ENCODE measurements at places on chromosomes 2 and 18.

DNA sequence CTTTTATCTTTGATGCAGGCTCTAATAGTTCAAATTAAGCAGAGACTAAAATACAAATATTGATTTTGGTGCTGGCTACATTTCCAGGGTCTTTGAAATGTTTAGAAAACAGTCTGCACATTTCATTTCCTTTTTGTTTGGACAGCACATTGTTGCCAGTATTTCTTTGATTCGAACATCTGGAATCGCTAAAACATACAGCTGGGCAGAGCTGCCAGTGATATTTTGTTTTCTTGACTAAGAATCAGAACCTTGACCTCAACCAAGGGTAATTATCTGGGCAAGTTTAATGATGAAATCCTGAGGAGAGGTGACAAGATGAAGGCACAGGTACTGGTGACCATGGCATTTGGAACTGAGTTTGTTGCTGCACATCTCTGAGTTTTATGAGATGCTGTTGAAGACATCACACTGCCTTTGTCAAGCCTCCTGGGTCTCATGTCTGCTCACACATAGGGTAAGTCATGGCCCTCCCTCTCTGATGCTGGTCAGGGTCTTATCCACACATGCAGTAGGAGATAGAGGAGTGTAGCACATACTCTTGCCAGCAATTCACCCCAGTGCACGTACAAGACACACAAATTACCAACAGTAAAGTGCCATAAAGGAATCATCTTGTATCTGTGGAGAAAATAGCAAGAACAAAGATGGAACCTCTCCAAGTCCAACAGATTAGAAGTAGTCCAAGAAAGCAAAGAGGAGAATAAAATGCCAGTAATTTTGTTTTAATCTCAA, 391.9 kb downstream of the RND3 start:
- DNase-seq = no peak

- no peak for DNase-seq
Measured at GRCh38 chr2:28493636-28494035, 2.2 kb upstream of the PLB1 start.

DNA sequence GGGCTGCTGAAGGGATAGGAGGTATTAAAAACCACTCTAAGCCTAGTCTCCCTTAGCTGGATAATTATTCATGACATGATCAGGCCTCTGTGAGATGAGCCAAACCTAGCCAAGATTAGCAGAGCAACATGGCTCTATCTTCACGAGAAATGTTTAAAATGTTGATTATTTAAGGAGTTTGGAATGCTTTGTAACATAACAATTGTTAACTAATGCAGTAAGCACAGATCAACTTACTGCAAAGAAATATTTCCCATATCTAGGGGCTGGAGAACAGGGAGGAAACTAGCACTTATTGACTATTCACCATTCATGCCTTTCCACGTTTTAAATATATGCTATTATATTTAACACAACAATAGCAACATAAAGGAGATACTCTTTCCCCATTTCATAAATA, 833.7 kb upstream of the CHAC2 start:
- no peak for DNase-seq

GRCh38 chr18:7789856-7790552, 222.9 kb downstream of the PTPRM start:
- no peak for DNase-seq

GRCh38 chr2:71466301-71467179, 13.2 kb downstream of the DYSF start:
- no peak for DNase-seq

GRCh38 chr2:207766697-207767460, 2.8 kb downstream of the FZD5 start:
- no peak for DNase-seq

- DNase-seq = no peak
Measured at GRCh38 chr2:183222751-183223150, 98.5 kb downstream of the NUP35 start.

DNA sequence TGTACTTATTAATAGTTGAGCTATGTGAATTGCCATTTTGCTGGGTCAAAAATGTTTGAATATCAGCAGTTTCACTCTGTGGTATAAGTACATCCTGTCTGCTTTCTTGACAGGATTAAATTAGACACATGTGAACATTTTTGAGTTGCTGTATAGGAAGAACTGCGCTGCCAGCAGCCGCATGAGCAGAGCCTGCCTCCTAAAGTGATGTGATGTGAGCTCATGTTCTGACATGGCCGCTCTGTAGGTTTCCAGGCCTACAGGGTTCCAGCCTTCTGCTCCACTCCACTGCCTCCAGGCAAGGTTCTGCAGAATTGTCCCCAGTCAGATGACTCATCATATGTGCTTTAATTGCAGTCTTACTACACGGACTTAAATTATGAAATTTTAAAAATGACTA, 119.7 kb upstream of the NFATC1 start:
- no peak for DNase-seq

GRCh38 chr2:239399433-239399920, 1.3 kb downstream of the HDAC4 start:
- peak; percentile 47 for DNase-seq

DNA sequence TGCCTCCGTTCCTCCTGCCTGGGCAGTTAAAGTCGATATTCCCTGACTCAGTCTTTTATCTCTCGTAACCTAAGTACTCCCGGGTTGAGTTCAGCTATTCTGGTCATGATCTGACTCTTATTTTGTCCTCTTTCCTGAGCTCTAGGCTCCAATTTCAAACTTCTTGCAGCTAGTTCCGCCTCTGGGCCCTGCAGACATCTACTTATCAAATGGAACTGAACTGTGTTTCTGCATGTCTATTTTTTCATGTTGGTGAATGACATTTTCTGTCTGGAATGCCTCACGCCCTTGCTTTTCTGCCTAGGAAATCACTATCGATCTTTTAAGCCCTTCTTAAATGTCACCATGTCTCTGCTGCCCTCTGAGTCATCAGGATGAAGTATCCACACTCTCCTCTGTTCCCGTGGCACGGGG, 101.5 kb downstream of the VAPA start:
- DNase-seq = no peak

GRCh38 chr2:69514406-69514805, 77.2 kb upstream of the NFU1 start:
- DNase-seq = no peak

DNA sequence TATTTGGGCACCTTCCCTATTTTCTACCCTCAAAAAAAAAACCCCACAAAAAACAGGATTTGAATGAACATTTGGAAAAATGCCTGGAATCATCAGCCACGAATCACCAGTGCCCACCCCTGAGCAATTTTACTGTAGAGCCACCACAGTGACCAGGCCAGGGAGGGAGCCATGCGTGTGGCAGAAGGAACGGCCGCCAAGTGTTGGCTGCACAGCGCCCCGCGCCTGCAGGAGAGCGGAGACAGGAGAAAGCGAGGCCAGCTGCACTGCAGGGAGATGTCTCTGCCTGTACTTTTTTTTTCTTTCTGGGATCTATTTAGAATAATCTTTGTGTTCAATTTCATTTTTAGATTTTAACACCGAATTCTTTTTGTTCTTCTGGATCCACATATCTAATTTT, 269.3 kb upstream of the RAB12 start:
- no peak for DNase-seq

GRCh38 chr18:76992226-76993084, 140.1 kb downstream of the MBP start:
- DNase-seq = no peak

DNA sequence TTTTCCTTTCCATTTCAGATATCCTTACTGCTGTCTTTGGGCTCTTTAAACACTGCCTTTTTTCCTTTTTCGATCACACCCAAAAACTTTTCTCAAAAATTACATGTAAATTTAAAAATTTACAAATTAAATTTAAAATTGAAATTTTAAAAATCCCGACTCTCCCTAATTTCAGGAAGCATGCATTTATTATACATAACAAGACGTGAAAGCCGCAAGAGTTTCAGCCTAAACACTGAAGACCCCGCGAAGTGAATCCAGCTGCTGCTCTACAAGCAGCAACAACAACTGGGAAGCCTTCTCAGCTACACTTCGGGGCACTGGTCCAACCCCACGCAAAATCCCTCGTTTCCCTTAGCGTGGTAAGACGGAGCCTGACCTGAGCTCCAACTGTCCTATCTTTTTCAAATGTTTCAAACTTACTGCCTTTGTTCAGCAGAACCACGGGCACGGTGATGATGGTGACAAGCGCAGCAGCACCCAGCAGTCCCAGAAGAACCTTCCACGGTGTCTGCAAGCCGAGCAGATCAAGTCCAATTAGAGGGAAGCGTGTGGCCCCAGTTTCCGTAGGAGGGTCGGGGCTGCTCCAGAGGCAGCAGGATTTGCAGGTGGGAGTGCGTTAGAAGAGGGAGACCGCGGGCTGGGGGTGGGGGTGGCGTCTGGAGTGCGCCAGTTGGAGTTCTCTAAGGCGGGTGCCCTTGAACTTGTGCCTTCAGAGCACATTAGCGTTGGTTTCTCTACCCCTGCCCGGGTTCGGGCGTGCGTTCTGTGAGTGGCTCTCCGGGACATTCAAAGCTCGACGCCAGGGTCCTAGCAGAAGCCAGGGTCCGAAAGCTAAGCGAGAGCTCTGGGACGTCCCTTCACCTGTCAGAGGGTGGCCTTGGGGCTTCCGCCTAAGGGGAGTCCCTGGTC, 783 bp downstream of the DPP4 start:
- peak; percentile 22 for DNase-seq

- no peak for DNase-seq
Measured at GRCh38 chr2:11417946-11418585, 47.9 kb downstream of the E2F6 start.

DNA sequence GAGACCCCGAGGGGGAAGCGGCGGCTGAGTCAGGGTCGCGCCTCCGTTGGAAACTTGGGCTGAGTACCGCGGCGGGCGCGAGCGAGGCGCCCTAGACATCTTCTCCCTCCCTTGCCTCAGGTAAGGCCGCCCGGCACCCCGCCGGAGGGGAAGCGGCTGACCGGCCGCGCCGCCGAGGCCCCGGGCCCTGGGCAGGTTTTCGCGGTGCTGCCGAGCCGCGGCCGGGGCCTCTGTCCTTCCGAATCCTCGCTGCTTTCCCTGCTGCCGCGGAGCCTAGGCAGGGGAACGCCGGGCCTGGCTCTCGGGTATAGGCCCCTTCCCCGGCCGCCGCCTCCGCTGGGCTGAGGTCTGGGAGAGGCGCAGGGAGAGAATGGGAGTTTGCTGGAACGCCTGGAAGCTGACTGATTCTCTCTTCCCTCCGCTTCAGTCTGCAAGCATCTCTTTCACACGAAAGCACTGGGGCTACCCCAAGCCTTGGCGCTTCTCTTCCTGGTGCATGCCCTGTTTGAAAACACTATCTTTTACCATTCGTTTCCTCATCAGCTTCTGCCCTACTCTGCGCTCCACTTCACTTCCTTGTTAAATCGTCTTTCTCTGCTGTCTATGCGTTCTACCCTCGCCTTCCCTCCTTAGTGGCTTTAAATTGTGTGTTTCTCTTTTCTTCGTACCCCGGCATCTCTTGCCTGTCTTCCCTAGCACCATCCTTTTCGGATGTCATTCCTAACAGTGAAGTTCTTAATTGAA, 652 bp downstream of the PPM1B start:
- DNase-seq = peak; percentile 57

GRCh38 chr2:123640685-123641335, 384.3 kb upstream of the CNTNAP5 start:
- DNase-seq = no peak

- DNase-seq = no peak
Measured at GRCh38 chr2:215737477-215737876, 275.9 kb downstream of the MREG start.

DNA sequence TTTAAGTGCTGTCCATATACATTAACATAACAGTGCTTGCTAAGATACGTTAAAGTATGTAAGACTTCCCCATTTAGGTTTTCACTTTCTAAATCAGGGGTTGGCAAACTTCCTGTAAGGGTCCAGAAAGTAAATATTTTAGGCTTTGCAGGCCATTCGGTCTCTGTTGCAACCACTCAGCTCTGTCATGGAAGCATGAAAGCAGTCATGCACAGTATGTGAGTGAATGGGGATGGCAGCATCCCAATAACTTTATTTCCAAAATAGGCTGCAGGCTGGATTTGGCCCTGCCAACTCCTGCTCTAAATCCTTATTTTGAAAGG, 128.7 kb downstream of the PLA2R1 start:
- DNase-seq = no peak

DNA sequence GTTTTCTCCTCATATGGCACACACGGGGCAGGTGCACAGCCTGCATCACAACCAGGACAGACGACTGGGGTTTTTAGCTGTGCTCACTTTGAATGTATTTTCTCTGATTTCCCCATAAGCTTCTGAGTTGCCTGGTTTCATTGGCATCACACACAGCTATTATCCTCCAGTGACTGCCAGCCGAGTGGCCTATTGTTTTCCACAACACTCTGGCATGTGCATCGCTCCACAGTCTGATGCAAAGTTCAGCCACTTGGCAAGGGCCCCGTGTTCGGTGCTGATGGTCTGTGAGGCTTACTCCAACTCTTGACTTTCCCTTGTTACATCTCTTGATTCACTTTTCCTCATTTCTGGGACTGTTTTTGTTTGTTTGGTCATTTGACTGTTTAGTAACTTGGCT, 593.1 kb downstream of the CBLN2 start:
- DNase-seq = no peak

GRCh38 chr18:78595924-78596573, 383.6 kb upstream of the SALL3 start:
- no peak for DNase-seq

Data from CD4-positive, alpha-beta T cell treated with Interleukin-2 at 100 ng/mL for 4 hours (primary cell).